ENCODE measurements at places on chromosomes 11 and 22.
A peak's percentile ranks its signal among the peaks of the same experiment; 100 is the strongest.

- DNase-seq, result no peak
- H3K4me3 ChIP-seq, result no peak overlapping the region
- no peaks in the 10 kb centered on the region for H3K36me3 ChIP-seq
- H3K27me3 ChIP-seq, result no peaks in the 10 kb centered on the region
- H3K27ac ChIP-seq, result no peak overlapping the region
These were observed 1.7 kb downstream of the HPX start for GRCh38 chr11:6438979-6439571.

- H3K27me3 ChIP-seq, result peaks cover 34% of the 10 kb centered on the region
- H3K36me3 ChIP-seq, result no peaks in the 10 kb centered on the region
- peaks cover 33% of the 10 kb centered on the region for H3K4me1 ChIP-seq
- no peak overlapping the region for H3K27ac ChIP-seq
- H3K4me3 ChIP-seq, result no peak overlapping the region
These were observed 3.5 kb downstream of the ESAM start for GRCh38 chr11:124758355-124759265.

DNA sequence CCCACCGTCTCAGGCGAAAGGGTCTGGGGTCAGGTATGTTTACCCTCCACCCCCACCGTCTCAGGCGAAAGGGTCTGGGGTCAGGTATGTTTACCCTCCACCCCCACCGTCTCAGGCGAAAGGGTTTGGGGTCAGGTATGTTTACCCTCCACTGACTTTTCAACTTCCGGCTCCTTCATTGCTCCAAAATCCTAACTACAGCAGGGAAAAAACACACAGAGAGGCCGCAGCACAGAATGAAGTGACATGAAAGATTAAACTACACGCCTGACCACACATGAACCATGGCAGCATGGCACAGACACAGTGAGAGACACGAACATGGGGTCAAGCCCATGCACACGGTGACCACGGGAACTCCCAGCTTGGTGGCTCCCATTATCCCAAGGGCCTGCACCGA is 634.9 kb upstream of the B3GAT1 start:
- H3K27me3 ChIP-seq, result no peaks in the 10 kb centered on the region
- no peaks in the 10 kb centered on the region for H3K36me3 ChIP-seq
- DNase-seq, result no peak

- H3K27me3 ChIP-seq, result no peaks in the 10 kb centered on the region
- H3K36me3 ChIP-seq, result no peaks in the 10 kb centered on the region
- no peak for DNase-seq
- H3K4me1 ChIP-seq, result peaks cover 10% of the 10 kb centered on the region
- no peak overlapping the region for H3K27ac ChIP-seq
These were observed 58.6 kb upstream of the PRDM11 start for GRCh38 chr11:45087900-45088160.

DNA sequence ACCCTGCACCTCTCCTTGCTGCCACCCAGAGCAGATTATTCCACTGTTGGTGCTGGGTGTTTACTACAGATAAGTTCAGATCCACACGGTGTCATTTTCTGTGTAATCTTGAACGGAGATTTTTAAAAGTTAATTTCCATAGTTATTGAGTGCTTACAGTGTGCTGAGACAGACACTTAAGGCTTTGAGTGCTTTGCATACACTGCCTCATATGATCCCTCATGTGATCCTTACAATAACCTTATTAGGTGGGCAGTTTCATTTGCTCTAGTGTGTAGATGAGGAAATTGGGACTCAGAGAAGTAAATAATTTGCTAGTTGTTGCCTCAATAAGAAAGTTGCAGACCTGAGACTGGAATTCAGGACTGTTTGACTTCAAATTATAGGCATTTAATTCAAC is 32.3 kb upstream of the ME3 start:
- no peaks in the 10 kb centered on the region for H3K36me3 ChIP-seq
- no peak overlapping the region for H3K4me3 ChIP-seq
- no peak overlapping the region for H3K27ac ChIP-seq
- DNase-seq, result no peak
- H3K27me3 ChIP-seq, result no peaks in the 10 kb centered on the region

GRCh38 chr11:119019996-119020395 is 1.4 kb downstream of the TRAPPC4 start:
- peak overlapping the region; percentile 87 for H3K27ac ChIP-seq
- peaks cover 66% of the 10 kb centered on the region for H3K4me1 ChIP-seq
- no peak overlapping the region for H3K4me3 ChIP-seq
- peaks cover 48% of the 10 kb centered on the region for H3K36me3 ChIP-seq
- no peaks in the 10 kb centered on the region for H3K27me3 ChIP-seq

DNA sequence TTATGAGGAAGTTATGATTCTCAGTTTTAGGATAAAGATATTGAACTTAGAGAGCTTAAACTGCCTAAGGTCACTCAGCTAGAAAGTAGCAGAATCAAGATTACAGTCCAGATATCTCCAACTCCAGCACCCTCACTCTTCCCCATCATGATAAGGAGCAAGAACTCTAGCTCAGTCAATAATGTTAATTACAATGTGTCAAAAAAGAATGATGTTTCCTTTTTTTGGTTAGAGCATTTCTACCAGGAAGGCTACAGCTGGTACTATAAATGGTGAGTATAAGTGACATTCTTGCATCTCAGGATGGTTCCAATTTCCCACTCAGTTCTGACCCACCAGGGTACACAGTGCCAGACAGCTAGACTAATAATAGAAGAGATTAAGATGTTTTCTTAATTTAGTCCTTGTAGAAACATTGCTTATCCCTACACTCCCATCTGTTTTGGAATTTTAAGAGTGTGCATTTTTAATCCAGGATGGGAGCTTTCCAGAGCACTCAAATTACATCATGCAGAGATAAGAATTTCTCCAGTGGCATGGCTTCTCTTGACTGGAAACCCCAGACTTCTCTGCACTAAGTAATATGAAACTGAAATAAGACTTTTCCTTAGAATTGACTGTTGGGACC is 21.6 kb upstream of the BBOX1 start:
- no peaks in the 10 kb centered on the region for H3K27me3 ChIP-seq
- no peak for DNase-seq
- H3K4me1 ChIP-seq, result no peaks in the 10 kb centered on the region
- H3K4me3 ChIP-seq, result no peak overlapping the region

- H3K4me1 ChIP-seq, result peaks cover 10% of the 10 kb centered on the region
- H3K27me3 ChIP-seq, result no peaks in the 10 kb centered on the region
- H3K27ac ChIP-seq, result no peak overlapping the region
- H3K36me3 ChIP-seq, result no peaks in the 10 kb centered on the region
- H3K4me3 ChIP-seq, result no peak overlapping the region
These were observed 1.4 kb downstream of the AIFM3 start for GRCh38 chr22:20968281-20968977.

DNA sequence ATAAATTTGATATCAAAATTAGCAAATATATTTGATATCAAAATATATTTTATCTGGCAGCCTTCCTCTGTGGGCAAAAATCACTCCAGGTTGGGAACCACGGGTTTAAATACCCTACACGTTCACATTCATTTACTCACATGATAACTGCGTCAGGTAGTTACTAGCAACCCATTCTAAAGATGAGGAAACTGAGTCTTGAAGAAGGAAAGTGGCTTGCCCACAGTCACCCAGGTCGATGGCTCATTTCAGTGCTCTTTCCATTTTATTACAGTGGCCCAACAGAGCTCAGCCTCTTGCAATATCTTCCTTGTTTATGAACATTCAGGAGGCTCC is 19.2 kb upstream of the CDON start:
- no peak overlapping the region for H3K27ac ChIP-seq
- no peaks in the 10 kb centered on the region for H3K36me3 ChIP-seq
- no peaks in the 10 kb centered on the region for H3K27me3 ChIP-seq

GRCh38 chr11:105110688-105111030 is 28.9 kb downstream of the CARD18 start:
- no peaks in the 10 kb centered on the region for H3K36me3 ChIP-seq
- no peak for DNase-seq
- peaks cover 4% of the 10 kb centered on the region for H3K4me1 ChIP-seq
- no peak overlapping the region for H3K4me3 ChIP-seq
- no peaks in the 10 kb centered on the region for H3K27me3 ChIP-seq
- H3K27ac ChIP-seq, result no peak overlapping the region

DNA sequence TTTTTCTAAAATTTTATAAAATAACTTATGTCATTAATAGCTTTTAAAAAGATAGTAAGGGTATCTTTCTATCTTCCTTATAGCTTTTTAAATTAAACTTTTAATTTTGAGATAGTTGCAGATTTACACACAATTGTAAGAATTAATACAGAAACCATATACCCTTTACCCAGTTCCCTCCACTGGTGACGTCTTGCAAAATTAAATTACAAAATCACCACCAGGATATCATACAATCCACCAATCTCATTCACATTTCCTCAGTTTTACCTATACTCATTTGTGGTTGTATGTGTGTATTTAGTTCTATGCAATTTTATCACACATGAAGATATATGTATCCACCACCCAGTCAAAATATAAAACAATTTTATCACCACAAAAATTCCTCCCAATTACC is 10.0 kb downstream of the SBF2 start:
- H3K27me3 ChIP-seq, result peaks cover 5% of the 10 kb centered on the region
- H3K4me1 ChIP-seq, result no peaks in the 10 kb centered on the region
- no peak overlapping the region for H3K27ac ChIP-seq
- no peaks in the 10 kb centered on the region for H3K36me3 ChIP-seq

DNA sequence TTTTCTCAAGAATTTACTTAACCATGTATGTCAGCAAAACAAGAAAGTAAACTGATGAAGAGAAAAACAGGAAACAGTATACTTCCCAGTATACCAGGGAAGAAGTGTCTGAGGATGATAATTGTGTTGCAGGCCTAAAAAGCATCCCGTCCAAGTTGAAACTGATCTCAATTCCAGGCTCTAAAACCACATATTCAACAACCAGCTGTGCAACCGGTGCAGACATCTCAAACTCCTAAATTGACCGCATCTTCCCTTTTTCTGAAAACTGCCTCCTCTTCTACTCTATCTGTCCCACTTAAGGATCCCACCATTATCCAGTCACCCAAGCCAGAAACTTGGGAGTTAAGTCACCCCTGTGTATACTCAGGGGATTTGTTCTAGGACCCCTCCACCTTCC is 47.2 kb downstream of the CCDC83 start:
- H3K27ac ChIP-seq, result no peak overlapping the region
- H3K4me3 ChIP-seq, result no peak overlapping the region
- no peak for DNase-seq
- H3K36me3 ChIP-seq, result no peaks in the 10 kb centered on the region

- H3K4me1 ChIP-seq, result peaks cover 35% of the 10 kb centered on the region
- peak; percentile 81 for DNase-seq
- H3K27me3 ChIP-seq, result no peaks in the 10 kb centered on the region
- no peak overlapping the region for H3K4me3 ChIP-seq
- H3K36me3 ChIP-seq, result peaks cover 10% of the 10 kb centered on the region
These were observed 7.6 kb downstream of the CARS1 start for GRCh38 chr11:3049430-3050243.

DNA sequence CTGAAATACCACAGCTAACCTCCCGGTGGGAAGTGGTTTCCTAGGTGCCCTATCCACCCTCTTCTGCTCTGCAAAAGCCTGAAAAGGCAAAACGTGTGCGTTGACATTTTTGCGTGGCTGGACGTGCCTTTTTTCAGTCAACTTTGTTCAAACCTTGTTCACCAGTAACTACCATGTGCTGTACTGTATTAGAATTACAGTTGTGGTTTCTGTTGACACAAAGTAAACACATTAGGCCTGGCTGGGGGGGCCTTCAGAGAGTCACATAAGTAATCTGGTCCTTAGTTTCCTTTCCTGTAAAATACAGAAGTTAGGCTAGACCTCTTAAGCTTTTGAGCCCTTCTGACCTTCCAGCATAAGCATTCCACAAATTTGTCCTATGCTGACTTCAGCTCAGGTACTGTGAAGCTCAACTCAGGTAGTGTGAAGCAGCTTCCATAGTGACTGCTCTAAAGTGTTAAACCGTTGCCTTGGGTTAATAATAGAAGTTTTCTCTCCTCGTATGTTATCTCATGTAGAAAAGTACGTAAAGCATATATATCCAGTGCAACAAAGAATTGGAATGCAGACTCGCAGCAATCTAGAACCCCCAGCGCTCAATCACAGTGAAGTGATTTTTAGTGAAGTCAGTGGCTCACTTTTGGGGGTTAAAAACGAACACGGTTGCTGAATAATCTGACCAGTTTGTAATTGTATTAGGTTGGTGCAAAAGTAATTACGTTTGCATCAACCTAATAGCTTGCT is 1.8 kb downstream of the EWSR1 start:
- peaks cover 36% of the 10 kb centered on the region for H3K36me3 ChIP-seq
- peak overlapping the region; percentile 99 for H3K27ac ChIP-seq
- H3K27me3 ChIP-seq, result no peaks in the 10 kb centered on the region
- peak overlapping the region; percentile 79 for H3K4me3 ChIP-seq
- DNase-seq, result peak; percentile 21

- no peaks in the 10 kb centered on the region for H3K4me1 ChIP-seq
- H3K36me3 ChIP-seq, result no peaks in the 10 kb centered on the region
- no peak overlapping the region for H3K27ac ChIP-seq
- DNase-seq, result no peak
- H3K4me3 ChIP-seq, result no peak overlapping the region
- no peaks in the 10 kb centered on the region for H3K27me3 ChIP-seq
These were observed 8.4 kb downstream of the SLCO2B1 start for GRCh38 chr11:75159151-75159953.

DNA sequence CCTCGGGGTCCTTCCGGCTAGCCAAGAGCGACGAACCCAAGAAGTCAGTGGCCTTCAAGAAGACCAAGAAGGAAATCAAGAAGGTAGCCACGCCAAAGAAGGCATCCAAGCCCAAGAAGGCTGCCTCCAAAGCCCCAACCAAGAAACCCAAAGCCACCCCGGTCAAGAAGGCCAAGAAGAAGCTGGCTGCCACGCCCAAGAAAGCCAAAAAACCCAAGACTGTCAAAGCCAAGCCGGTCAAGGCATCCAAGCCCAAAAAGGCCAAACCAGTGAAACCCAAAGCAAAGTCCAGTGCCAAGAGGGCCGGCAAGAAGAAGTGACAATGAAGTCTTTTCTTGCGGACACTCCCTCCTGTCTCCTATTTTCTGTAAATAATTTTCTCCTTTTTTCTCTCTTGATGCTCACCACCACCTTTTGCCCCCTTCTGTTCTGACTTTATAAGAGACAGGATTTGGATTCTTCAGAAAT is 1.9 kb upstream of the GCAT start:
- no peak for DNase-seq
- H3K27ac ChIP-seq, result no peak overlapping the region
- peaks cover 57% of the 10 kb centered on the region for H3K4me1 ChIP-seq
- peak overlapping the region; percentile 44 for H3K4me3 ChIP-seq
- no peaks in the 10 kb centered on the region for H3K36me3 ChIP-seq

DNA sequence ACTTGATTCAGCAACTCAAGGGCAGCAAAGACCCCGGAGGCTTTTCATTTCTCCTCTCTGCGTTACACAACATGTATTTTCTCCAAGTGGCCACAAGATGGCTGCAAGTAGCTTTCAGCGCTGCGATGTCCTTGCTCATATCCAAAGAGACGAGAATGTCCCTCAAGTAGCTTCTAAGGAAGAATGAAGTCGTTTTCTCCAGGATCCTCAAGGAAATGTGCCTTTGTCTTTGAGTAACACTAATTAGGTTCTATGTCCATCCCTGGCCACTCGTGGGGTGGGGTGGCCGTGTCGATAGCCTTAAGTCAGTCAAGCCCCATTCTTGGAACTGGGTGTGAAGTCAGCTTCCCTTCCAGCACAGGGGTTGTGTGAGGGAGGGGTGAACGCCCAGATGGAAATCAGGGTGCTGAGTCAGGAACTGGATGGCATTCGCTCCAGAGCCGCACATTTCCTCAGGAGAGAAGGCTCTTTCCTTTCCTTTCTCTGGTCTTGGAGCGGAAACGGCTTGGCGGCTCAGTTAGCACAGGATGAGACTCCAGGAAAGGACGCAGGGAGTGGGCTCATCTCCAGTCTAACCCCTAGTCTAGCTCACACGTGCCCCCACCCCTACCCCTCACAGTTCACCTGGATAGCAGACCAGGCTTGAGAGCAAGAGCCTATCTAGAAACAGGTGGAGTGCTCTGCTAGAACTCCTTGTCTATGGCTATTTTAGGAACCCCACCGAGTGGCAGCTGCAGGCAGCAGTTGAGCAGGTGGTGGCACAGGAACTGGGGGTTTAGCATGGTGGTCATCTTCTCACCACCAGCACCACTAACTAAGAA is 44.3 kb downstream of the NNMT start:
- peak; percentile 20 for DNase-seq
- no peaks in the 10 kb centered on the region for H3K27me3 ChIP-seq
- H3K36me3 ChIP-seq, result no peaks in the 10 kb centered on the region

All from CD4-positive, alpha-beta memory T cell (primary cell).